HCEC 1CT (cell line): ENCODE measurements at places on chromosomes 1 and 21.

DNA sequence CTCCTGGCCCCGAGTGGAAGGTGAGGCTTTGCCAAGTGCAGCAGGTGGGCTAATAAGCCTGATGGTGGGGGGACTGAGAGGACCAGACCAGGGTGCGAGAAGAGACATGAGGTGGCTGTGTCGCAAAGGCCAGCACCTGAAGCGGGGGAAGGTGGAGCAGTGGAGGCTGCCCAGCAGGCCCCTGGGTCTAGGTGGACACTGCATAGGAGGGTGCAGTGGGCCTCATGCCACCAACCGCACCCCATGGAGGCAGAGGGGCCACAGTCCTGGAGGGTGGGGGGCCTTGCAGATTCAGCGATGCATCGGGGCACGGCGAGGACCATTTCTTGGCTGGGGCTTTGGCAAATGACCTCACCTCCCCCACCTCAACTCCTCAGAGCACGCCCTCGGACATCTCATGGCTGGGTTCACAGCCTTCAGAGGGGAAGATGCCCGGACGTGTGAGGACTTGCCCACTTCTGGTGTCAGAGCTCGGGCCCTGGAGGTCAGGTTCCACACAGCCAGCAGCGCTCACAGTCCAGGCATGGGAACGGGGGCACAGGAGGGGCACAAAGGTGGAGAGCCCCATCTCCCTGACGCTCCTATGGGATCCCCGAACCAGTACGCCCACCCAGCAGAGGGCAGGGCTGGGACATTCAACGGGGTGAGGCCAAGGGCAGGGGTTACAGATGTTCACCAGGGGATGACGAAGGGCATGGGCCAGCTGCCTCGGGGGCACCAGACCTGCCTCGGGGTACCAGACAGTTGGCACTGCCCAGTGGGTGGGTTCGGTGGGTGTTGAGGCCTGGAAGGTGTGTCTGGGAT lies 35.4 kb downstream of the UBE2G2 start:
- no peak for DNase-seq

GRCh38 chr1:100703716-100704115 lies 15.8 kb upstream of the VCAM1 start:
- DNase-seq = peak; percentile 29

DNA sequence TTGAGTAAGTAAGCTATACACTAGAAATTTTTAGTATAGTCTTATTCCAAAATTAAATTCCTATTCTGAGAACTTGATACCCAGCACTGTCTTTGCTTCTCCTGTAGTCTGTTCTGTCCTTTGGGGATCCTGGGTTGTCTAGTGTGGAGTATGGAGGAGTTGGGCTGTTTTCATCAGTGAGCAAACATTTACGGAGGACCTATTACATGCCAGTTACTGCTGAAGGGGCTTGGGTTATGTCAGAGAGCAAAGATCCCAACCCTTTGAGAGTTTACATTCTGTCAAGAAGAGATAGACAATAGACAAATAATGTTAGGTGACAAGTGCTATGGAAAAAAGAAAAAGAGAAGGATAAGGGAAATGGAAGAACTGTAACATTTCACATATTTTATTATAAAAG lies 9.0 kb downstream of the TRAPPC10 start:
- DNase-seq = no peak

DNA sequence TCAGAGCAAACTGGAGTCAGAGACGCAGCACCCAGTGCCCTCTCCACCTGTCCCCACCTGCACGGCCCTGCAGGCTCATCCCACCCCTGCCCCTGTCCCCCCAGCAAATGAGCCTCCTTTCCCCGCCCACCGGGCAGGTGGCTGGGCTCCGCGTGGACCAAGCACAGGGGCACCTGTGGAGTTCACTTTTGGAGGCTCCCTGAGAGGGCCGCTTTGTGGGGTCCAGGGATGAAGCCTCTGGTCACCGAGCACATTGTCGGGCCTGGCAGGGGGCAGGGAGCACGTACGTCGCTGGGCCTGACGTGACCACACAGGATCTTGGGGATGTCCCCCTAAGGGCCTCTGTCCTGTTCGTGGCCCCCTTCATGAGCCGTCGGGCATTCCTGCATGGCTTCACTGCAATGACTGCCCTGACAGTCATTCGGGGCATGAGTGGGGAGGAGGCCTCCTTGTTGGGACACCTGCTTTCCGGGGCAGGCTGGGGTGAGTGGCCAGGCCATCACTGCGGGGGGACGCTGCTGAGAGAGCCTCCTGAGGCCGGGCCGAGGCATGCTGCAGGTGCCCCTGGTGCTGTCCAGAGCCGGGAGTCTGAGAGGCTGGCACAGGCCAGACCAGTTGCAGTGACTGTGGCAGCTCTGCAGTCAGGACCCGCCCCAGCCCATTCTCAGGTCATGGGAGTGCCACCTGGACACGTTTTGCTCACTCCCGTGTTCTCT lies 19.7 kb downstream of the SLX9 start:
- DNase-seq = no peak

GRCh38 chr1:214270097-214270650 lies 10.8 kb upstream of the SMYD2 start:
- DNase-seq = no peak

GRCh38 chr1:172354291-172355274 lies 65.9 kb upstream of the C1orf105 start:
- no peak for DNase-seq

DNA sequence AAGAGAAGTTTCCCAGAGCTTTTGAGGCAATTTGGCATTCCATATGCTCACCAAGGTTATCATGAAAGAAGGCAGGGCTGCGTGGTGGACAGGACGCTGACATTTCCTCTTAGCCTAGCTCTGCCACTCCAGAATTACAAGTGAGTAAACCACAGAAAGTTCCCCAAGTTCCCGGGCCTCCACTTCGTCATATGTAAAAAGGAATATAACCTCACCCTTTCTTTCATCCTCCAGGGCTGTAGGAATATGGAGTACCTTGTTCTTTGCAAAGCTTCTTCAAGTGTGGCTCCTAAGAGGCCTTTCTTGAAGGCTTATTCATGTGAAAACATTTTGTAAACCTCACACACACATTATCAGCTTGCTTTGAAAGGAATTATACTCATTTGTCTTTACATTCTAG lies 210.2 kb downstream of the GREM2 start:
- DNase-seq = no peak

GRCh38 chr1:100354971-100355394 lies 2.7 kb downstream of the CDC14A start:
- no peak for DNase-seq
